Activated T-cell treated with anti-CD3 and anti-CD28 coated beads, Interleukin-2, amount 50 U/mL, for 24 hours (primary cell): ENCODE measurements at places on chromosomes 3 and 15.

DNA sequence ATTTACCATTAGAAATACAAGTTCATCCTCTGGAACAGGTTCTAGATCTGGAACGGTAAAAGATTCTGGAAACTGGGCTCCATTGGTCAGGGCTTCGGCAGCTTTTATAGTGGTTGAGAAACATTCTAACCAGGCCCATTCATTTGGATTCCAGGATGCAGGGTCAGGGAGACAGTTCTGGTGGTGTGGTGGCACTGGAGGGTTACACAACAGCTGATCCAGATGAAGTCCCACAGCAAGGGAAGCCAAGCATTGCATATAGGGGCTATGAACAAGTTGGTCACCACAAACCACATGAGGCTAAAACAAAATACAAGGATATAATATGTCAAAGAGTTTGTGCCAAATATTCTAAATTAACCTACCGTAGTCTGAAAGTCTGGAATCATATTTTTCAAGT lies 43.0 kb downstream of the FBXL22 start:
- no peak for DNase-seq

DNA sequence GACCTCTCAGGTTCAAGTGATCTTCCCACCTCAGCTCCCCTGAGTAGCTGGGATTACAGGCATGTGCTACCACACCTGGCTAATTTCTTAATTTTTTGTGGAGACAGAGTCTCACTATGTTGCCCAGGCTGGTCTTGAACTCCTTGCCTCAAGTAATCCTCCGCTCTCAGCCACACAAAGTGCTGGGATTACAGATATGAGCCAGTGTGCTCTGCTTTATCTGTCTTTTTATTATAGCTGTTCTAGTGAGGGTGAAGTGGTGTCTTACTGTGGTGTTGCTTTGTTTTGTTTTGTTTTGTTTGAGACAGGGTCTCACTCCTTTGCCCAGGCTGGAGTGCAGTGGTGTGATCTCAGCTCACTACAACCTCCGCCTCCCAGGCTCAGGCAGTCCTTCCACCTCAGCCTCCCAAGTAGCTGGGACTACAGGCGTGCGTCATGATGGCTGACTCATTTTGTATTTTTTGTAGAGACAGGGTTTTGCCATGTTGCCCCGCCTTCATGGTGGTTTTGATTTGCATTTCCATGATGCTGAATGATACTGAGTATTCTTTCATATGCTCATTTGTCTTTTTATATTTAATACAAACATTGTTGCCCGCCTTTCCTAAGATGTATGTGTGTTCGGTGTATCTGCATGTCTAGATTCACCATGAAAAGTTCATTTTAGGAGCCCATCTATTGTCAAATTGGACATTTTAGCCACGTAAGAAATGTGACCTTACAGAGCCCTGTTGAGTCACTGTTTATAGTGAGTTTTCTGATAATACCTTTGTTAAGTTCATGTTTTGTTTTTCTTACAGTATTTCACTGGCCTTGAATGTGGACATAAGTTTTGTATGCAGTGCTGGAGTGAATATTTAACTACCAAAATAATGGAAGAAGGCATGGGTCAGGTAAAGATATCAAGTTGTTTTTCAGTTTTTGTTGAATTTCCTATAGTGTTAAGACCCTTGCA lies 80.6 kb downstream of the ARIH1 start:
- DNase-seq = peak; percentile 44

DNA sequence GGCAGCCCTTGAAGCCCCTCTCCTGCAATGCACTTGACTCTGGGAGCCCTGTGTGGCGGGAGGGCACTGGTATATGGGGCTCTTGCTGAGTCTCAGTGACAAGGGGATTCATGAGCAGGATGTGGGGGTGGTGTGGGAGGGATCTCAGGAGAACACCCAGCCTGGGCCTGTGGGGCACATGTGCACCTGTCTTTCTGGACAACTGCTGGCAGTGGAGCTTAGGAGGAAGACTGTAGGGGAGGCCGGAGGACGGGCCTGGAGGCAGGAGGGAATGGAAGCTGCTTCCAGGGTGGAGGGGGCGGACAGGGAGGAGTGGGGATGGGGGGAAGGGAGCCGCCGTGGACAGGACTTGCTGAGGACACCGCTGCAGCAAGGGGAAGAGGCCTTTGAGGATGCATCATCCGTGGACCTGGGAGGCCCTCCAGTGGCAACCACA lies 10.8 kb upstream of the SNRPA1 start:
- DNase-seq = peak; percentile 18

GRCh38 chr3:52149021-52149420 lies 5.2 kb downstream of the POC1A start:
- no peak for DNase-seq

- DNase-seq = no peak
Observed at GRCh38 chr3:174488527-174488926, 370.6 kb upstream of the NAALADL2 start.

DNA sequence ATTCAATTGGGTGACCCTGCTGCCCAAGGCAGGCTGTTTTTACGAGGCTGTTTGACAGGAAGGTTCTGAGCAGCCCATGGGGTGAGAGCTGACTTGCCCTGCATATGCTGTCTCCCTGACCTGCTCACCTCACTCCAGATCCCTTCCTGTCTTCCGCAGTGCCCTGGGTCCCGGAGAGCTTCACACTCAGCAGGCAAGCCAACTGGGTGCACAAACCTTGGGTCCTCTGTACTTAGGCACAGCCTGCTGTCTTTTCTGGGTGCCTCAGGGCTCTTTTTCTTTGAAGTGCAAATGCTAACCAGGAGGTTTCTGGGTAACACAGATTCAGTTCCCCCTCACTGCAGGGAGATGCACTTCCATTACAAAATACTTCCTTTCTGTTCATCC lies 32.8 kb downstream of the ZXDC start:
- DNase-seq = no peak

GRCh38 chr3:88167173-88167572 lies 17.4 kb downstream of the C3orf38 start:
- DNase-seq = no peak

DNA sequence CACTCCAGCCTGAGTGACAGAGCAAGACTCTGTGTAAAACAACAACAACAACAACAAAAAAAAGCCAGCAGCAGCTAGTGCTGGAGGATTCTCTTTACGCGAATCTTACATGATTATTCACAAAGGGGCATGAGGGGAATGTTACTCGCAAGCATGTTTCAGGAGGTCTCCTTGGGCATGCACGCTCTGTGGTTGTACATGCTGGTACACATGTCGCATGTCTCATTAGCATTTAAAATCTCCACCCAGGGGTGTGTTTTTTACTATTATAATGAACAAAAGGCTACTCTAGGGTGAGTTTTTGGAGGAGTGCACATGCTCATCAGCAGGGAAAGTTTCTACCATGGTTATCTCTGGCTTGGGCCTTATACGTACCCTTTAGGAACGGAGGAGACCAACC lies 12.7 kb upstream of the PLCH1 start:
- DNase-seq = no peak

DNA sequence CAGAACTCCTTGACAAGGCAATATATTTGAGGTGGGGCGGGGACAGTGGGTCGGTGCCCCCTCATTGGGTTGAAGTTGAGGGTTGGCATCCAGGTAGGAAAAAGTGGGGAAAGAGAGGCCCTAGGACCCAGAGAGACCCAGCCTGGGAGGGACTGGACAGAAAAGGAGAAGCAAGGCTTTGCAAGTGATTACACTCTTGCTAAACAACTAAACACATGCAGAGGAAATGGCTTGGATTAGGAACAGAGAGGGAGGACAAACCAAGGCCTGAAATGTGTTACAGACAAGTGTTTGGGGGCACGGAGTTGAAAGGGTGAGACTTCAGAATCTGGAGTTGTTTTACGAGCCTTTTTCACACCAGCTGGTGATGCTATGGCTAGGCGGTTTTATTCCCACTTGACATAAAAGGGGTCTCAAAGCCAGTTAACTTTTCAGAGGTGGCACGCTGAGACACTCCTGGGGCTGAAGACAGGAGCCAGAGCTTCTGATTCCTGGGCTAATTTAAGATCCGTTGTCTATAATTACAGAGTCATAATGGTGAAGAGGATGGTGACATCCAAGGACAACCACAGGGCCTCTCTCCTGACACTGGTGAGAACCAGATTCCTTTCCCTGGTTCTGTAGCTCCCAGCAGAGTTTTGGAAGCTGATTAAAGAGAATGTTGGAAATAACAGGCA lies 7.7 kb upstream of the KCTD6 start:
- DNase-seq = no peak

- DNase-seq = no peak
Observed at GRCh38 chr3:17935222-17935621, 192.8 kb upstream of the TBC1D5 start.

GRCh38 chr15:81311752-81312464 lies 12.0 kb downstream of the STARD5 start:
- DNase-seq = no peak

- no peak for DNase-seq
Observed at GRCh38 chr15:63809452-63809851, 24.3 kb downstream of the HERC1 start.

GRCh38 chr15:65920825-65921309 lies 51.6 kb downstream of the RAB11A start:
- no peak for DNase-seq

GRCh38 chr15:62711691-62712454 lies 330.7 kb upstream of the TPM1 start:
- DNase-seq = peak; percentile 38

DNA sequence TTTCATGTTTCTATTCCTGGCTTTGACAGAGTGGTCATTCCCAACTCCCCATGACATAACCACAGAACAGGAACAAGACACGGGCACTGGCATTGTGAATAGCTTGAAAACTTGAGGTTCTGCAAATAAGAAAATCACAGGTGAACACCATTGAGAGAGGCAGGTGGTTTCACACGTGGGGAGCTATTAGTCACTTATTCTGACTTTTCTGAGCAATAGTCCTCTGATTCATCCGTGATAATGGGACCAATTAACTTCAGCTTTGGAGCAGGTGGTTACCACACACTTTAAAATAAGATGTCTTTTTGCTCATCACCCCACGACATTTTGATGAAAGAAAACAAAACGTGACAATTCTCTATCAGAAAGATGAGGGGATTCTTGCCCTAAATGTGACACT lies 224.7 kb downstream of the KLF13 start:
- DNase-seq = no peak

DNA sequence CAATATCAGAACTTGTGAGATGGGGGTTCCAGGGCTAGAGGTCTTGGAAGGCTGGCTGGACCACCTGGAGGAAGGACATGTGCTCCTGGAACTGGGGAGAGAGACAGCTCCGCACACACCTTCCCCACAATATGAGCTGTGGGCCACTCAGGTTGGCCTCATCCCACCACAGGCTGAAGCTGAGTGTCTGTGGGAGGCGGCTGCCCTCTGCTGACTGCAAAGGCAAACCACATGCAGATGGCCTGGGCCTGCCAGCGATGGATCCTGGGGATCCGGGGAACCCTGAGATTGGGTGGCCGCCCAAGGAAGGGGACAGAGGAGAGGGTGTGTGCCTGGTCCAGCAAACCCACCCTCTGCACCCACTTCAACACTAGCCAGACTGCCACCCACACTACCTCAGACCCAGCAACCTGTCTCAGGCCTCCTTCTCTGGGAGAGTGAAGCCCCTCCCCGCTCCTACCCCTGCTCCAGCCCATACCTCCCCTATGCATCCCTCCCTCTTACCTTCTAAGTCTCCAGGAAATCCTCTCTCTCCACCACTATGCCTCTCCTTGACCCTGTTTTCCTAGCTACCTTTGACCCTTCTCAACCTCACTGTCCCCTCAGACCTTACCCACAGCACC lies 44.8 kb downstream of the CYP11A1 start:
- DNase-seq = peak; percentile 74

- no peak for DNase-seq
Observed at GRCh38 chr3:115403786-115404185, 219.5 kb upstream of the GAP43 start.

GRCh38 chr3:176615826-176616225 lies 581.5 kb downstream of the TBL1XR1 start:
- DNase-seq = no peak

GRCh38 chr3:119240101-119240590 lies 532 bp downstream of the B4GALT4 start:
- peak; percentile 37 for DNase-seq

GRCh38 chr3:43525941-43526607 lies 95.7 kb downstream of the ANO10 start:
- DNase-seq = no peak

DNA sequence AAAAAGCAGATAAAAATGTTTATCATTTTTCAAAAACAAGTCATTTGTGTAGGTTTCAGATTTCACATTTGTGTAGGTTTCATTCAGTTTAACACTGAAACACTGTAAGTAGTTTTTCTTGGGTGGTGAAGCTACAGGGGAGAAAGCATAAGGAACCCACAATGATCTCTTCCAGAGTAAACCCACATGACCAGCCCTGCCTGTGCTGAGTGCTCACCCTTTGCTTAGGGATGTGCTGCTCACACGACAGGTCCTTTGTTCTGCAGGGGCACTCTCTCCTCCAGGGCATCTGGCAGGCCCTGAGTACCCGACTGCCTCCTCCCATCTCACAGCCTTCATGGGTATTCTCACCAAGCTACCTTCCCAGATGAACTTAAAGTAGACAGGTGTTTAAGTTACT lies 28.9 kb downstream of the ZXDC start:
- DNase-seq = no peak

- DNase-seq = no peak
Observed at GRCh38 chr15:45540531-45540930, 18.0 kb upstream of the SLC30A4 start.

DNA sequence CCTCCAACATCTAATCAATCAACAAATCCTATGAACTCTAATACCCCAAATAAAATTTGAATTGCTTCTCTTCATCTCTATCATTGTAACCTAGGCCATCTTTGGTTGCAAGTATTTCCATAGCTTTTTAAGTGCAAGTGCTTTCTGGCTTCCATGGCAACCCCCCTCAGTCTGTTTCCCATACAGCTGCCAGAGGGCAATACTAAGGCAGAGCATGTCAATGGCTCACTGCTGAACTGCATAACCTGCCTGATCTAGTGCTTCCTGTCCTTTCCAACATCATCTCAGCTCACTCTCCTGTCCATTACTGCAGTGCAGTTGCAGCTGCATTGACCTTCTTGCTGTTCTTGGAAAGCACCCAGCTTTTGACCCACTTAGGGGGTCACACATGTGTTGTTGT lies 198.4 kb downstream of the WNT5A start:
- no peak for DNase-seq
